Skeletal muscle cell (primary cell): ENCODE measurements at places on chromosomes 7 and 10.

GRCh38 chr10:87817609-87818504, at the start of gene ATAD1:
TSS of gene ATAD1 (minus strand) at chr10:87818226. CDS start at chr10:87814599, 3,627 bp downstream.
- peak; percentile 44 for DNase-seq

DNA sequence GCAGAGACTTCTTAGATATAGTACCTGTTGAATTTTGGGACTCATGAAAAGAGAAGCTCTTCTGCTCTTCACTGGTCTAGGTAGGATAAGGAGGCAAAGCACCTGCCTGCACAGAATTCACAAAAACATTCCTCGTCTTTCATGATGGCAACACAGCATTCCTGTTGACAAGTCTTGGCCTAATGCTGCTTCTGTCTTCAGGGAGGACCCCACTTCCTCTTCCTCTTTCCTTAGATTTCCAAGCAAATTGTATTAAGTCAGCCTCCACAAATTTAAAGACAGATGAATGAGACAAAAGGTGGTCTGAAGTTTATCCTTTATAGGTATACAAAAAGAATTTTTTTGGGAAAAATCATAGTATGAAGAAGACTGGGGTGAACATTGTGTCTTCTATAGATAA, 64.9 kb downstream of the DNAJB9 start:
- DNase-seq: no peak

DNA sequence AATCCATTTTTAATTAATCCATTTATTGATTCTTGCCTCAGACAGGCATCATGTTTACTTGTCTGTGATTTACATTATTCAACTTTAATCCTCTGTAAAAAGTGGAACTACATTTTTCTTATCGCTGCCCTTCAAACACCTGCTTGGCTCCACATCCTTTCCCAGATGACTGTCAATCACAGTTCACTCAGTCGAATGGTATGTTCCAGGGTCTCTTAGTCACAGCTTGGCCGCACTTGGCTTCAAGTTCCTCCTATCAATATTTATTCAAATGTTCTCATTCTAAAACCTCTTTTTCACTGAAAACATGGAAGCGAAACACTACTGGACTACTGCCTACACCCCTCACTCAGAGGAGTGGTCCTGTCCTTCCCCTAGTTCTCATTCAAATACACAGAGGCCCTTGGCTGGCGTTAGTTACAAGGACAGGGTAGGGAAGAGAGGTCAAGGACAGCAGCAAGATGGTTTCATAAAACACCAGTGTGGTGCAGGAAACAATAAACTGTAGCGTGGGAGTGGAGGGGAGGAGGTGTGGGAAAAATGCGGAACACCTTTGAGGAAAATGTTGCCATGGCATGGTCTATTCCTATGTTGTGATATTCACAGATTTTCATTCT, 143.2 kb downstream of the USP6NL start:
- peak; percentile 24 for DNase-seq

- DNase-seq: no peak
Measured at GRCh38 chr7:101586078-101586905, 42.8 kb downstream of the MYL10 start.

GRCh38 chr10:111295788-111296187, 219.0 kb downstream of the ADRA2A start:
- DNase-seq: no peak

DNA sequence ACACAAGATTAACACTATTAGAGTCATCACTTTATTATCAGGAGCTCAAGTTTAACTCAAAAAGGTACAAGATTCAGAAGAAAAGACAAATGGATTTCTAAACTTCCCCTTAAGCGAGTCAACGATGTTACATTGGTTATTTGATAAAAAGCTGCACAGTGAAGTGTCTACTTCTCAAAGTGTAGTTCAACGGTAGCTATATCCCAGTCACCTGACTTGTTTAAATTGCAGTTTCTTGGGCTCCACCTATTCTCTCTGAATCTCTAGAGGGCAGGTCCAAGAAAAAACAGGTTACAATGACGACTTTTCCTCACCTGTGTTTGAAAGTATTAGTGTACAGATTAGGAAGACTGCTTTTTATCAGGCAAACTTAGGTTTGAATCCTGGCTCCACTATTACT, 16.6 kb downstream of the MINDY3 start:
- no peak for DNase-seq

DNA sequence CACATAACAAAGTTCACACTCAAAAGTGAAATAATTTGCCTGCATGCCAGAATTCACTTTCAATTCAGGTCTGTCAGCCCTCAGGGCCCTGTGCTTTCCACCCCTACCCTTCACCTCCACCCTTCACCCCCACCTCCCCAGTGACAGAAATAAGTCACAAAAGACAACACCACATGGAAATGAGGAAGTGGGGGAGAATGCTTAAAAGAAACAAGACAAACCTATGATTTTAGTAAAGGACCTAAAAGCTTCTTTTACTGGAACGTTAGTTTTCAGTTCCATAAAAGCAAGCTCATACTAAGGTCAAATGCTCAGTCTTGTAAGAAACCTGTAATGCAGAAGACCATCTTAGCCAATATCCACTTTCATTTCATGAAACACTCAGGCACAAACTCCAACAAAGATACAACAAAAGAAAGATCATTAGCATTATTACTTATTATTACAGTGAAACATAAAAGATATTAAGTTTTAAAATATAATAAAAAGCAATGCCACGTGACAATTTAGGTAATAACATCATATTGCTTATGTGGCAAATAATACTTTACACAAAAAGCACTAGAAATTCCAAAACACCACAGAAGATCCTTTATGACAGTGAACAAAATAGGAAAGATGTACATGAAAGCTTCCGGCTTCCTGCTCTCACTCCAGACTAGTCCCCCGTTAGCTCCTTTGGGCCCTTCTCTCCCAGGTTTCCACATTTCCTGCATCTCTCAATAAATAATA, 112.1 kb downstream of the LMBR1 start:
- DNase-seq: no peak

- DNase-seq: no peak
Measured at GRCh38 chr7:8386926-8387550, 46.4 kb upstream of the NXPH1 start.
